ENCODE measurements at places on chromosomes 3 and 15.
A peak's percentile ranks its signal among the peaks of the same experiment; 100 is the strongest.

DNA sequence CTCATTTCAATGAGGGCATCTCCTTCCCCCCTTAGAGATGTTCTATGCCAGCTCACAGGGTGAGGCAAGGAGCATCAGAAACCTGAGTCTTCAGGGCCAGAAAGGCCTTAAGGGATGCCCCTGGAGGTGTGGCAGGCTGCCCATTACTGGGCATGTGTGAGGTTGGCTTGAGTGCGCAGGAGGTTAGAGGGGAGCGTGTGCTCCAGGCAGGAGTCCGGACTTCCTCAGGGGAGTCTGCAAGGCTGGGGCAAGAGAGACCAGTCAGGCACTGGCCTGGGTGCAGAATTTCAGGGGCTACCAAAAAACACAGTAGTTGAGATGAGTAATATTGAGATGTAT lies 1.9 kb downstream of the LOXL1 start:
- no peak for DNase-seq

DNA sequence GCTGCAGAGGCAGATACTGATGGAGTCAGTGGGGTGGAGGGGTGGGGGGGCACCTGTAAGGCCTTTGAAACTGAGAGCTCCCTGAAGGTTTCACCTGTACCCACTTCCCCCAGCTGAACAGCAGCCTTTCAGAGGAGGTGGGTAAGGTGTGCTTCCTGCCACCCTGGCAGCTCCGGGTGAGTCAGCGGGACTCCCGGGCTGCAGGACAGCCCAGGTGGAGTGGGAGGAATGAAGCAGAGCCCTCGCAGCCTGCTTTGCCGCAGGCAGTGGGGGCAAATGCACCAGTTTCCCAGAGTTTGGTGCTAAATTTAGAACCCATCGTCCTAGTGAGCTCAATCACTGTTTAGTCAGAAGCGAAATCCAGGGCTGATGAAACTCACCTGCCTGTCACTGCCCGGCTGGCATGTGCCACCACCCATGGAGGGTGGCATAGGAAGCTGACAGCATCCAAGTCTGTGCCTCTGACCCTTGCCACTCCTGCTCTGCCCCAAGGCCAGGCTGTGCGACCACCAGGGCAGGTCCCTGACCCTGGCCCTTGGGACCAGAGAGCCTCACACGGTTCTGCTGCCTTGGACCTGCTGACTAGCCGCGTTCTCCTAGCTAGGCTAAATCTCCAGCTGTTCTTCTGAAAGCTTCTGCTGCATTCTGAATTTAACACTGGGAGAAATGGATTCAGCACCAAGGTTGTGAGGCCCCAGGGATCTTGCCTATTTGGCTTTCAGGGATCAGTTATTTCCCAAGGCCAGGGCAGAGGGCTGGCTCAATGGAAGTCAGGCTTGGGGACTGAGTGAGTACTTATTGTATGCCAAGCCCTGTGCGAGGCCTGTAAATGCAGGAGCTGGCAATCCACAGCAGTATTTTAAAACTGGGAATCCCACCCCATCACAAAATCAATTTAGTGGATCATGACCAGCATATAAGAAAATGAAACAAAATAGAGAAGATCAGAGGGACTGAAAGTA lies 67.3 kb upstream of the RASGRF1 start:
- DNase-seq = no peak

DNA sequence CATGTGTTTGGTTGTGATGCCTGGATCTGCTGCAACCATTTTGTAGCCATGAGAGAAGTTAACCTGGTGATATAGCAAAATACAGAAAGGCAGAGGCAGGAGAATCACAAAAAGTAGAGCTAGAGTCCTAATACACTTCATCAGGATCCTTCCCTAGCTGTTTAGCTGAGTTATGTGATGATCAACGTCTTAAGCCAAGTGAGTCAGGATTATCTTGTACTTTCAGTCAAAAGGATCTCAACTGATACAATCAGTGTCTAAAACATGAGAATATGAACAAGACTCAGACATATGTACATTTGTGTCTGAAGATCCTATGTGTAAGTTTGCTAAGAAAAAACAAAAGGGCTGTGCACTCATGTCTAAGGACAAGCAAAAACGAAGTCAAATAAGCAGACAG lies 236.9 kb downstream of the NTRK3 start:
- DNase-seq = no peak

DNA sequence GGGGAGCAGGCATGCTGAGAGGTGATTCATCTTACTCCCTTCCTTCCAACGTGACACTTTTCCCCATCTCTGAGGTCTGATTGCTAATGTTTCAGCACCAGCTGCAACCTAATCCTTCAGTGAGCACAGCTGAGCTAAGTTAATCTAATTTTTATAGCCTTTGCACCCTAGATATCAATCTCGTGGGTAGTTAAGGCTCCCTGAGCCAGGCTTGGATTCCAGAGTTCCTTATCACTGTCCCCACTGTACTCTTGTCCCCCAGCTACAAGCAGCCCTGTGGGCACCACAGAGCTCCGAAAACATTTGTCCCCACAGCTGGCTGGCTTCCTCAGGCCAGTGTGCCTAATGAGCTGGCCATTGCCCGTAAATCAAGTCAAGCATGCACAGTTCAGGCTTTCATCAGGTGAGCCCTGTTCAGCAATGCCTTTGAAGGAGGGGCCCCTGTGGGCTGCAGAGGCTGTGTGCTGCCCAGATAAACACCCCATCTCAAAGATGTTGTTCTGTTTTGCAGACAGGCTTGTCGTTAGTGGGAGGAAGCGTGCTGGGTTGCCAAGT lies 376.9 kb upstream of the RASGRP1 start:
- DNase-seq = no peak

DNA sequence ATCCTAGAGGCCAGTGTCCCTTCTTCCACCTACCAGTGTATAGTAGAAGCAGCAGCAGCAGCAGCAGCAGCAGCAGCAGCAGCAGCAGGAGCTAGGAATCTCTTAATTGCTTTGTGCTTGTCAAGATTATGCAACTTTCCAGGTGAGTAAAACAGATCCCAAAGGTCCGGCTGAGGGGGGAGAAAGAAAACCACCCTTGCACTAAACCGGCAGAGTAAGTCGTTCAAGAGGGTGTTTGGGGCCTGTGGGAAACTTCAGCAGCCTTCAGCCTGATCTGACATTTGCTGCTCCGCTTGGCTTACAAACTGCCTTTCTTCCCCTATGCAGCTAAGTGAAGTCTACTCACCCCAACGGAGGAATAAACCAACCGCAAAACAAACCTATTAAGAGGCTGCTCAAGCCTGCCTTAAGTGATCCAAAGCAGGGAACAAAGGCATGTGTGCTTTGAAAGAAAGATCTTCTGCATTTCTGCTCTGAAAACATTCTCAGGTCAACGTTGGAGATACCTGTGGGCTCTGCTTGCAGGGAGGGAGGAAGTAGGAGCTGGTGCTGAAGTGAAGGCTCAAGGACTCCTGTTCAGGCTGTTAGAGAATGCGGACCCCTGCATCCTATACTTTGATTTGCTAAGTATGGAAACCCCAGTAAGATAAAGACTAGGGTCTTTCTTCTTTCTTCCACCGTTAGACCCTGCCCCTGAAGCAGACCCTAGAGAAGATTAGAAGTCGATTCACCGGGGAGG lies 35.7 kb upstream of the DLG1 start:
- DNase-seq = no peak

DNA sequence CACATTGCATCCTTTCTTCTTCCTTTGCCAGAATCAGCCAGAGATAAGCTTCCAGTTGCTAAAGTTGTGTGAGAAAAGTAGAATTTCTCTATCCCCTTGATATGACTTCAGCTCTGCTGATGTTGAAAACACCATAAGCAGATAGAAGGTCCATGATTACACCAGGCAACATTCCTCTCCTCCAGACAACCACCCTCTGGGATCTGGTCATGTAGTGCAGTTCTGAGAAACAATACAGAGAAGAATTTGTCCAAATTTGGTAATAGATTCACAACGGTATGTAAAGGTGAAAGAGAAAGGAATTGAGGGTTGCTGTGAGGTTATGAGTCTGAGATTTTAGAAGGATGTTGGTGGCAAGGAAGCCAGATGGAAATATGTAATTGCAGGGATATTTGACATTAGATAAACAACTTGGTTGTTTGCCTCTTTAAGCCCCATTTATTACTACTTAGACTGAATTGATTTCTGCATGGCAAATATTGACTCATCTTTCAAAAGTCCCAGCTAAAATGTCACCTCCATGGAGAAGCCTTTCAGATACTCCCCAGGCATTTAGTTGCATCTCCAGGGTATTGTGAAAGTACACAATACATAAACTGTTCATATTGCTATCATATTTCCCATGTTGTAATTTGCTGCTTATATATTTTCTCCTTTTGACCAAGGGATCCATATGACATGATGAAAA lies 134.9 kb downstream of the GAP43 start:
- no peak for DNase-seq

DNA sequence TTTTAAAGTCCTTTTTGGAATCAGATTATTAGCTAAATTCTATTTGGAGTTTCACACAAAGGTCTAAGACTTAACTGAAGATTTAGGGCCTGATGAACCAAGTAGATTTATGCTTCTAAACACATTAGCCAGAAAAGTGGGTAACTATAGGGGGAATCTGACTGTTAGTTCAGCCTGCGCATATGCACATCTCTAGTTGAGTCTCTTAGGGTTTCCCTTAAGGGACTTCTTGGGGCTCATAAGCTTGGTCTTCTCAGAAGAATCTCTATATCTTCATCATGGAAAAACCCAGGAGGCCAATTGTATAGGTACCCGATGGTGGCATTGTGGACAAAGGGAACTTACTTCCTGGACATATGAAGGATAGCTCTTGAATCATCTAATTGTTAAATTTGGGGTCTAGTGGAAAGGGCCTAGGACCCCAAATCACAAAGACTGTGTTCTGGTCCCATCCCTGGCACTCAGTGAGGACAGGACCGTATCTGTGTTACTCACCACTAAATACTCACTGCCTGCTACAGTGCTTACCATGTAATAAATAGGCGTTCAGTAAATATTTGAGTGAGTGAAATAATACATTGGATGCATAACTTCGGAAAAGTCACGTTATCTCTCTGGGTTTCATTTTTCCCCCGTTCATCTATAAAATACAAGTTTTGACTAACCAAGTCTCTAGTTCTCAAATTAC lies 17.0 kb downstream of the SELENOT start:
- DNase-seq = no peak

DNA sequence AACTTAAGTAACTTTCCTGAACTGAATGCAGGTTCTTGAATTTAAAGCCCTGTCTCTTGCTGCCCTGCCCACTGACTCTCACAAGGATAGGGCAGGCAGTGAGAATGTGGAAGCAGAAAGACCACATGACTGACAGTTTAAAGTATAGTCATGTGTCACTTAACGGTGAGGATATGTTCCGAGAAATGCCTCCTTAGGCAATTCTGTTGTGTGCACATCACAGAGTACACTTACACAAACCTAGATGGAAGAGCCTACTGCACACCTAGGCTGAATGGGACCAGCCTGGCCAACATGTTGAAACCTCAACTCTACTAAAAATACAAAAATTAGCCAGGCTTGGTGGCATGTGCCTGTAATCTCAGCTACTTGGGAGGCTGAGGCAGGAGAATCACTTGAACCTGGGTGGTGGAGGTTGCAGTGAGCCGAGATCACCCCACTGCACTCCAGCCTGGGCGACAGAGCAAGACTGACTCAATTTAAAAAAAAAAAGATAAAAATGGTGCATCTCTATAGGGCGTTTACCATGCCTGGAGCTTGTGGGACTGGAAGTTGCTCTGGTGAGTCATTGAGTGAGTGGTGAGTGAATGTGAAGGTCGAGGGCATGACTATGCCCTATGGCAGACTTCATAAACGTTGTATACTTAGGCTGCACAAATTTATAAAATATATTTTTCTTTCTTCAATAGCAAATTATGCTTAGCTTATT lies 18.9 kb upstream of the COPG1 start:
- DNase-seq = peak; percentile 66
